T-helper 17 cell (primary cell): ENCODE measurements at places on chromosomes 5 and 9.

- DNase-seq = no peak
Observed at GRCh38 chr5:36363744-36364143, 62.0 kb upstream of the RANBP3L start.

GRCh38 chr5:133026664-133027153, 360 bp upstream of the ZCCHC10 start:
- no peak for DNase-seq

GRCh38 chr9:137306850-137307254, 4.8 kb upstream of the NRARP start:
- no peak for DNase-seq

- DNase-seq = no peak
Observed at GRCh38 chr5:82058710-82059109, 86.9 kb downstream of the ATG10 start.

GRCh38 chr5:32687499-32687831, 23.7 kb upstream of the NPR3 start:
- no peak for DNase-seq

GRCh38 chr9:79970146-79970425, 398.3 kb downstream of the TLE4 start:
- DNase-seq = no peak

DNA sequence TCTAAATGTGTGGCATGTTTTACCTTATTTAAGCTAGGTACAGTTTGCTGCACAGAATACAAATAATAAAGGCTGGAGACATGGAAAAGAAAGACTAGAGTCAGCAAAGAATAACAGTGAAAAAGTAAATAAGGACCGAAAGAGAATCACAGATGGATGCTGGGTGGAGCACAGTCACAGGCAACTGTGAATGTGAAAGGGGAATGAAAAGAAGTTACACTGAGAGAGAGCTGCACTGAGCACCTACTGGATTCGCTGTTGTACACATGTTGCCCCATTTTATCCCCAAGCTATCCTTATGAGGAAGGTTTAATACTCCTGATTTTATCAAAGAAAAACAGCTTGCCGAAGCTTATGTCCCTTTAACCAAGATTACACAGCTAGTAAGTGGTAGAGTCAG, 165.4 kb upstream of the RGMB start:
- DNase-seq = no peak

GRCh38 chr5:74538206-74538661, 102.3 kb downstream of the ENC1 start:
- no peak for DNase-seq

- no peak for DNase-seq
Observed at GRCh38 chr5:173774271-173774761, 113.8 kb upstream of the CPEB4 start.

DNA sequence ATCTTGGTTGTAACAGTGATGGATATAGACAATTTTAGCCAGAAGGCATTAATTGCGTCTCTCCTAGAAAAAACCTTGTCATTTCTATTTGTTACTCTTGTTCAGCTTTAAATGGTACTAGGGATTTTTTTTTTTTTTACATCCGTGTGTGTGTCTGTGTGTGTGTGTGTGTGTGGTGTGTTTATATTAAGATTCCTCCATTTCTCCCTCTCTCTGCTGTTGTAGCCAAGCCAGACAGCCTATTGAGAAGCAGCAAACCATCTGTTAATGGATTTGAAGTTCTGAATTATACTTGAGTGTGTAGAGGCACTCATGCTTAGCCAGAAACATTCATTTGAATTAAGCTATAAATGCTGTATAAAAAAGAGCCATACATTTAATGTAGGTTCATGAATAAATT, 72.3 kb downstream of the SLF1 start:
- no peak for DNase-seq
